ENCODE measurements at places on chromosomes 6 and 20.

- no peak for DNase-seq
Observed at GRCh38 chr6:159012201-159012600, 12.2 kb upstream of the RSPH3 start.

GRCh38 chr6:53125276-53125675 lies 23.4 kb downstream of the GCM1 start:
- no peak for DNase-seq

- DNase-seq = no peak
Observed at GRCh38 chr20:56004007-56004406, 1.3 kb downstream of the CBLN4 start.

DNA sequence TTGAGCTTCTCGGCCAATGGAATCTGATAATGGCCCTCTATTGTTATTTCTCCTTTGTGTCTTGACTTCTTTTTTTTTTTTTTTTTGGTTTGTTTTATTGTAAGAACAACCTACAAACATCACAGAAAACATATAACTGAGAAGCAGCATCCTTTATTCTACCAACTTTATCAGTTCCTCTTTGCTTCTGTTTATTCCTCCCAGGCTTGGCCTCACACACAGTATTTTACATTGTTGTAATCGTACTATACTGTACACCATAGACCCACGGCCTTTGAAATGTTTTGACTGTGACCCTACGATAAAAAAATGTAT lies 558 bp upstream of the CCDC167 start:
- DNase-seq = no peak

DNA sequence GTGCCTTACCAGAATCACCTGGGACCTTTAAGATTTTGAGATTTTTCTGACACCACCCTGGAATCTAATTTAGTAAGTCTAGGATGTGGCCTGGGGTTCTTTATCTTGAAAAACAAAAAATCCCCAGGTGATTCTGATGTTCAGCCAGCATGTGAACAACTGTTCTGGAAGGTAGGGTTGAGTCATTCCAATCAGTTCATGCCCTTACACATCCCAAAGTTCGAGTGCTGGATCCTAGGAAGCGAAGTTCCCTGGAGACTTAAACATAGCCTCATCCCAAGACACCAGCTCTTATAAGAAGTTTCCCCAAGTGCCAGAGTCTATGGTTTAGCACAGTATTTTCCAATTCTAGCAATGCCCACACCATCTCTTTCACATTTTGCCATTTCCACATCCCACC lies 6.3 kb upstream of the TSHZ2 start:
- no peak for DNase-seq

GRCh38 chr6:31582230-31582643 lies at the start of gene LTB:
Gene LTB (minus strand): TSS chr6:31582424. CDS start chr6:31582417, 7 bp downstream.
- DNase-seq = no peak

DNA sequence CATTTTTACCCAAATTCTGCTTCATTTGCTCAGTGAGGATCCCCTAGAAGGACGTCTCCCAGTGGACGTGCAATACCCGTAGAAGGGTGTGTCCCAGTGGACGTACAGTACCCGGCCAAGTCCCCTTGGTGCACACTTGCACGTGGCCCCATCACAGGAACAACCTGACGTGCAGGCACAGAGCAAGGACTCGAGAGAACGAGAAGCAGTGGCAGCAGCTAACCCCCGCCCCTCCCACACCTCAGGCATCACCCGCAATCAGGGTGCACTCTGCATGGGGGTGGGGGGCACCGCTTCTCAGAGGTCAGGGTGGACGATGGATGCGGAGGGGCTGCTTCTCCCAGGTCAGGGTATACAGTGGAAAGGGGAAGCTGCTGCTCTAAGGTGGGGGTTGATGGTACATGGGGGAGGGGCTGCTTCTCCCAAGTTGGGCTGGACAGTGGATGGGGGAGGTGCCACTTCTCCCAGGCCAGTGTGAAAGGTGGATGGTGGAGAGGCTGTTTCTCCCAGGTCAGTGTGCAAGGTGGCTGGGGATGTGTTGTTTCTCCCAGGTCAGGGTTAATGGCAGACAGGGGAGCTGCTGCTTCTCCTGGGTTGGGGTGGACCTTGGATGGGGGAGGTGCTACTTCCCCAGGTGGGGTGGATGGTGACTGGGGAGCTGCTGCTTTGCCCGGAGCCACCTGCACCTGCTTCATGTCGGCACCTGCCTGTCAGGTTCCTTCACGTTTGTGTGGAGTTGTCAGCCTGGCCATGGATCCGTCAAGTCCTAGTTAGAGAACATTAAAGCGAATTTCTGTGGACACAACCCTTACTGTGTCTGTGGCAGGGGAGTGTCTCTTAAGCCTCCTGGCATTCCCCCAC lies 1.0 kb upstream of the THBS2 start:
- DNase-seq = no peak

GRCh38 chr6:39929733-39930461 lies 4.4 kb downstream of the MOCS1 start:
- DNase-seq = no peak

DNA sequence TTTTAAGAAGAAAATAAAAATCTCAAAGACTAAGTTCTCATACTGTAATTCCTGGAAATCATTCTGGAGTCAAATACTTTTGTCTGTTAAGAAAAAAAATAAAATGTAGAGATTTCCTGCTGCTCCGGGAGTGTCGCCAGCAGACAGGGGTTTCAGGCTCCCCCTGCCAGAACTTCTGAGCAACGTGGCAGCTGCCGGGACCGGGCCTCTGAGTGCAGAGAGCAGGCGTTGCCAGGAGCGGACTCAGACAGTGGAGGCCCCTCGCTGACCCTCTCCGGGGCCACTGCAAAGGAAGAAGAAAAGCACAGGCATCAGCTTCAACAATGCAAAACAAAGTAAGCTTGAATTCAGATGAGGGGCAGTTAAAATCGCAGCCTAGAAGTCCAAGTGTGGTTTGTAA lies 95.5 kb downstream of the THBS2 start:
- DNase-seq = no peak

DNA sequence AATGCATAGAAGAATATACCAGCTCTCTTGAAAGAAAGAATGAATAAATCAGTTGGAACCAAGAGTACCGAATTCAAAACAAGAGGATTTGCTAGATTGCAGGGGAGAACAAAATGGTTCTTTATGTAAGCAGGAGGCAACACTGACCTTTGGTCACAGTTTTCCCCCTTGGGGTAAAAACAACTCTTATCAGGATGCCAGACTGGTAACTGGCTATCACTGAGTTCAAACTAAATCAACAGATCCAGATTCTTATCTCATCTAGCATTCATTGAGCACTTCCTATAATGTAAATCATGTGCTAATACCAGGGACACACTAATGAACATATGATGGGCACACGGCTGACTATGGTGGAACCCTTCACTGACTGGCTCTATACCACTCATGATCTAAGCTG lies 4.8 kb upstream of the IL17F start:
- DNase-seq = no peak

DNA sequence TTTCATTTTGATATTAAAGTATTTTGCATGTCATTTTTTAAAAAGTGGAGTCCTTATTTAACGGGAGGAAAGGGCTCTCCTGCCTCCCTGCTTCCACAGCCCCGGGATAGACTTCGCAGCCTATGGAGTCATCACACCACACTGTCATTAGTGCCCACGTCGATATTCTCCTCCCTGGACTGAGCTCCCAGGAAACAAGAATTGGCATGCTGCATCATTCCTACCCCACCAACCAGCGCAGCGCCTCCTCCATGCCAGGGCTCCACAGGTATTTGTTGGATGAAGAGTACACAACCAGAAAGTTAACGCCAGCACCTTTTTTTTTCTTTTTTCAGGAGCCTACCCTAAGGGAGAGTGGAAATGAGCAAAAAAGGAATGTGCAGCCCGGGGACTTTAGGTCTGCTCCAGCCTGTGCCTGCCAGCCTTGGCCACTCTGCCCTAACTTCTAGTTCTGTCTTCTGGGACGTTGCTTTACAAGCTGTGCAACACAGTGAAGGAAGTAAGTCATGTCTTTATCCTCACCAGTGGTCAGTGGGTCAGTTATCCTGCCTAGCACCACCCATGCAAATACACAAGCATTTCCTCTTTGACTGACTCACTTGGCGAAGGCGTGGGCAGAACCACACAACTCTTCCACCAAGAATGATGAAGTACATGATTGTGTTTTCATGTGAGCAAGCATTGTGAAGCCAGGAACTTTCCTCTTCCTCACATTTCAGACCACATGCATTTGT lies 180.7 kb upstream of the UST start:
- no peak for DNase-seq

- DNase-seq = no peak
Observed at GRCh38 chr6:113055061-113055460, 707.9 kb downstream of the RFPL4B start.

DNA sequence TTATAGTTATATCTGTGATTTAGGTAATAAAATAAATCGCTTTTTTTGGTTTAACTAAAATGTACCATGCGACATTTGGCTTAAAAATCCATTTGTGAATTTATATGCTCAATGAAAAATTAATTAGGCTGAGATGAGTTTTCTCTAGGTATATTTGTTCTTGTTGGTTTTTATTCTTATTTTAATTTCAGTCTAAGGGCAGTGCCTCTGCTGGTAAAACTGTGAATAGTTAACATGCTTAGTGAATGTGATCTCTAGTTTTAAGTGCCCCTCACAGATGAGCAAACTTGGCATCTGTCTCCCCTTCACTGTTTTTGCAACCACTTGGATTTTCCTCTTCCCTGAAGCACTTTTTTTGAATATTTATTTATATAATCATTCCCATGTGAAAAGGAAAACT lies 822.7 kb downstream of the GRIK2 start:
- DNase-seq = no peak

DNA sequence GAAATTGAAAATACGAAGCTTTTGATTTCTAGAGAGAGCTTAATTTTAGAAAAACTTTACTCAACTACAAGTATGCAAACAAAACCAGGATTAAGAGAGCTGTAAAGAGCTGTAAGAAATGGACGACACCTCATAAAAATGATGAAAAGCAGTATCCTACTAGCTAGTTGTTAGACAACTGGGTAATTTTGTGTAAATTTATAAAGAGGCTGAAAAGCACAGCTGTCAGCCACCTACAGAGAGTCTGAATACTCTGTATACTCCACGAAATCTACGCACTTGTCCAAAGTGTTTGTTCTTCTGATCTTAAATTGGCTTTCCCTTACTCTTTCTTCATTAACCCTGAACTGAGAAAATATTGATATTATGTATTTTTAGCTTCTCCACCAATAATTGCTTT lies 808.4 kb upstream of the EPHA7 start:
- no peak for DNase-seq

Data from stimulated activated CD8-positive, alpha-beta memory T cell treated with anti-CD3 and anti-CD28 coated beads, Interleukin-4, amount 100 ng/mL, for 4 hours (primary cell).